ENCODE measurements at places on chromosomes 2 and 18. TPM values are rescaled to one million over a fixed set of nuclear protein-coding genes. Genes with fewer than 3 reads are reported as not detected.

DNA sequence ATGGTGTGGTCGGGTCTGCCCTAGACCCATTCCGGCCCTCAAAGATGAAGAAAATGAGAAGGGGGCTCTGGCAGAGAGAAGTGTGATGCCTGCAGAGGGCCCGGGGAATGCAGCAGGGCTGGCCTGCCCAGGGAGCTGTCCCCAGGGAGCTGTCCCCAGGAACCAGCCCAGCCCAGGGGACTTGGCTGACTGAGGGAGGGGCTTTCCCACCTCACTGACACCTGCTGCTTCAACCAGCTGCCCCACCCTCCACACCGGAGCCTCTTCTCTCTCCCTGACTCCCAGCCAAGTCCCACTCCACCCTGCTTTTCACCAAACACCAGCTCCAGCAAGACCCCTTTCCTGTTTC is 111.2 kb downstream of the STPG4 start:
- no peak for DNase-seq

DNA sequence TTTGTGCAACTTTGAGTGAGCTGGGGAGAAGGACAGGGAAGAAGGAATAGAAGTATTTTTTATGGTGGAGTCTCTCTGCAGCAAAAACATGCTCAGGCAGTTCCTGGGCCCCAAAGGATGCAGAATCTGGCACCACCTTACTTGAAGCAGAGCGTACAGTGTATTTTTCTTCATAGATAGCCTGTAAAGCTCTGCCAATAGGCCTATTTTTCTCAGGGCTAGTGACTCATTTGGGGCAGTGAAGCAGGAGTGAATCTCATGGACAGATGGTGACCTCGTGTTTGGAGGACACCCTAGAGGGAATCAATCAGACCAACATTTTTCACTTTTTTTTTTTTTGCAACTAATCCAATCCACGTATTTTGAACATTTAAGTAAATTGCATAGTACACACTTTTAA is 268.1 kb upstream of the CXCR4 start:
- DNase-seq: no peak

- DNase-seq: no peak
Measured at GRCh38 chr2:17625446-17625845, 85.0 kb downstream of the VSNL1 start.

CIB4 gene
- not detected for total RNA-seq

- no peak for DNase-seq
Measured at GRCh38 chr18:10376731-10377130, 77.7 kb upstream of the APCDD1 start.

GRCh38 chr2:56519806-56520205 is 336.0 kb downstream of the CCDC85A start:
- DNase-seq: no peak

ZC3H6 gene
- total RNA-seq: 2.6 TPM

All from K562 (cell line).